ENCODE measurements at places on chromosomes 16 and 17.
A peak's percentile ranks its signal among the peaks of the same experiment; 100 is the strongest.

DNA sequence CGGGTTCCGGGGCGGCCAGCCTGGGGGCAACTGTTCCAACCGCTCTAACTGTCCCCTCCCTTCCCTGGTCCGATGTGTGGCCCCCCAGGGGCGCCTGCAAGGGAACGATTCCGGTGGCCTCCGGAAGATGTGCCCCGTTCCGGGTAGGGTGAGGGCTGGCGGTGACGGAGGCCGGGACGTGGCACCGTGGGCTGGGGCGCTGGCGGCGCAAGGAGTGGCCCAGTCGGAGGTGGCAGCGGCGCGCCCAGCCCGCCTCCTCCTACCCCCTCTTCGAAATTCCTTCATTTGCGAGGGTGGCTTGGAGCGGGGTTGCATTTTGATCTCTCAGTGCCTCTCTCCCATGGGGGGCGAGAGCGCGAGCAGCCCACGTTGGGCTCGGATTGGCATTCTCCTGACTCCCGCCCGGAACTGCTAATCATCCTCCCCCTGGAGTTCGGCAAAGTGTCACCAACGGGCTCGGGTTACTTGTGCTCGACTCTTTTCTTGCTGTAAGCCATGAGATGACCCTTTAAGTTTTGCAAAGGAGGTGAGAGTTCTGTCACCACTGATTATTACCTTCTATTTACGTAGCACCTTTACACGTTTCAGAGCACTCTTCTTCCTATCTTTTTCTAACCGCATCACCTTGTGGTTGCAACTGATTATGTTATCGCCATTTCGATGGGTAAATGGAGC, 622 bp downstream of the NDEL1 start:
- peak; percentile 83 for DNase-seq

DNA sequence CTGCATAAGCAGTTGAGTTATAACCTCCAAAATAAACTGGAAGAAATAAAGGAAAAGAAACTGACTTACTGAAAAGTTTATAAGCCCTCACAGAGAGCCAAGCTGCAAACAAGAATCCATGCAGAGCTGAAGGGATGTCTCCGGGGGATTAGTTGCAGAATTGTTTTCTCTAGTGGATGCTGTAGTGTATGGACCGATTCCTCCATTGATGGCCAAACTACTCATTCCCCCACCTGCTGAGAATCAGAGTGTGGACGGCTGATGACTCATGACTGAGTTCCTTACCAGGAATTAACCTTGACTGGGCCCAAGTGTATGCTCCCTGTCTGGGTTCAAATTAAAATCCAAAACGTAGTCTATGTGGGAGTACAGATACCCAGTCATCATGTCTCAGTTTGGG, 93.9 kb upstream of the CDH8 start:
- no peak for DNase-seq

GRCh38 chr16:55151561-55152305, 172.3 kb upstream of the IRX6 start:
- DNase-seq, result no peak

- DNase-seq, result peak; percentile 32
These were observed 126.4 kb downstream of the SALL1 start for GRCh38 chr16:51024703-51025102.

All from neural progenitor cell (in vitro differentiated cells).